ENCODE measurements at places on chromosomes 6 and 20. TPM values are rescaled to one million over a fixed set of nuclear protein-coding genes. Genes with fewer than 3 reads are reported as not detected.

Gene MSH5
- 23.1 TPM for polyA plus RNA-seq

Gene PRDM1
- polyA plus RNA-seq, result 3.7 TPM

Gene TRIM26
- polyA plus RNA-seq, result 22.6 TPM

- H3K36me3 ChIP-seq, result no peaks in the 10 kb centered on the region
- H3K27me3 ChIP-seq, result no peaks in the 10 kb centered on the region
- no peak overlapping the region for H3K27ac ChIP-seq
- no peak for DNase-seq
- no peaks in the 10 kb centered on the region for H3K4me1 ChIP-seq
Measured at GRCh38 chr20:19004975-19005374, 191.4 kb downstream of the SCP2D1 start.

Gene MDFI
- polyA plus RNA-seq, result 0.35 TPM

GRCh38 chr6:18823782-18824386 lies 436.7 kb downstream of the RNF144B start:
- H3K27me3 ChIP-seq, result no peaks in the 10 kb centered on the region
- H3K4me1 ChIP-seq, result no peaks in the 10 kb centered on the region
- no peak for DNase-seq
- no peak overlapping the region for H3K27ac ChIP-seq

DNA sequence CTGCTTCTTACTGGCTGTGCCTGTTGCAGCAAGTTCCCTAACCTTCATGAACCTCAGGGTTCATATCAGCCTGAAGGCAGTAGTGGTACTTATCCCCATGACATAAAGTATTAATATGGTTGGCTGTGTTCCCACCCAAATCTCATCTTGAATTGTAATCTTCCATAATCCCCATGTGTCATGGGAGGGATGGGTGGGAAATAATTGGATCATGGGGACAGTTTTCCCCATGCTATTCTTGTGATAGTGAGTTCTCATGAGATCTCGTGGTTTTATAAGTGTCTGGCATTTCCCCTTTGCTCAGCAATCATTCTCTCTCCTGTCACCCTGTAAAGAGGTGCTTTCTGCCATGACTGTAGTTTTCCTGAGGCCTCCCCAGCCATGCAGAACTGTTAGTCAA lies 61.8 kb downstream of the FAM229B start:
- H3K36me3 ChIP-seq, result no peaks in the 10 kb centered on the region
- no peak for DNase-seq
- H3K27ac ChIP-seq, result no peak overlapping the region

DNA sequence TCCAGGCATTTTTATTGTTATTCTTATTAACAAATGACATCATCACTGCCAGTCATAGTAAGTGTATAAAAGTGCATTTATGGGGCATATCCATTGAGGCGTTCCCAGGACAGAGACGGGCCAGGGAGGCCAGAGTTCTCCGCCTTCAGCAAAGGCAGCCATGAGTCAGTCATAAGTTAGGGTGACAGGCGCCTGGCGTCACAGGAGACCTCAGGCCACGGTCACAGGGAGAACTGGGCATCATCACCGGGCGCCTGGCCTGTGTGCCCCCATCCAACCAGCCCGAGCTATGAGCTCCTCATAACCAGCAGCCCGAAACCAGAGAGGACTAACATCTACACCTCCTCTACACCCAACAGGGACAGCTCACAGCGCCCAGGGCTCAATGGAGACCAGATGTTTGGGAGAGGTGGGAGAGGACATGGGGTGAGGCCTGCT lies 259.2 kb downstream of the DLL1 start:
- H3K4me3 ChIP-seq, result no peak overlapping the region
- no peaks in the 10 kb centered on the region for H3K36me3 ChIP-seq
- peaks cover under 1% of the 10 kb centered on the region for H3K4me1 ChIP-seq
- H3K27me3 ChIP-seq, result no peaks in the 10 kb centered on the region
- DNase-seq, result peak; percentile 65

Gene CLPSL1
- polyA plus RNA-seq, result not detected

GRCh38 chr6:19562468-19562867 lies 274.7 kb upstream of the ID4 start:
- H3K4me3 ChIP-seq, result no peak overlapping the region
- no peak overlapping the region for H3K27ac ChIP-seq
- H3K36me3 ChIP-seq, result no peaks in the 10 kb centered on the region
- DNase-seq, result no peak

- DNase-seq, result no peak
- H3K27ac ChIP-seq, result no peak overlapping the region
Measured at GRCh38 chr6:63058601-63059000, 152.7 kb upstream of the FKBP1C start.

DNA sequence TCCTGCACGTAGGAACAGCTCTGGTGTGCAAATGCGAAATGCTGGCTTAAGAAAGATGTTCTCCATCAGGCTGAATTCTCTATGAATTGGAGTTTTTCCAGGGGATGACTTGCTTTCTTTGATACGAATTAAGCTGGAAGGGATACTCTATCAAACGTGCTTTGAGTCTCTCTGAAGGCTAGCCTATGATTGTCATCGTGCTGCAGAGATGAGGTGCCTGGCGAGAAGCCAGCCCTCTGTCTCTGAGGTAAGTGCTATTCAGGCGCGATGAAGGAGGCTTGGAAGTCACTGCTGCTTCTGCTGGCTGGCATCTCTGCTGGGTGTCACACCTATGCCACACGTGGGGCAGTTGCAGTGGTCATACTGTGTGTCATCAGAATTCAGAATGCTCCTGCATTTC lies 223.7 kb downstream of the TAF4 start:
- no peaks in the 10 kb centered on the region for H3K27me3 ChIP-seq
- H3K4me1 ChIP-seq, result no peaks in the 10 kb centered on the region
- H3K27ac ChIP-seq, result no peak overlapping the region
- DNase-seq, result peak; percentile 29

DNA sequence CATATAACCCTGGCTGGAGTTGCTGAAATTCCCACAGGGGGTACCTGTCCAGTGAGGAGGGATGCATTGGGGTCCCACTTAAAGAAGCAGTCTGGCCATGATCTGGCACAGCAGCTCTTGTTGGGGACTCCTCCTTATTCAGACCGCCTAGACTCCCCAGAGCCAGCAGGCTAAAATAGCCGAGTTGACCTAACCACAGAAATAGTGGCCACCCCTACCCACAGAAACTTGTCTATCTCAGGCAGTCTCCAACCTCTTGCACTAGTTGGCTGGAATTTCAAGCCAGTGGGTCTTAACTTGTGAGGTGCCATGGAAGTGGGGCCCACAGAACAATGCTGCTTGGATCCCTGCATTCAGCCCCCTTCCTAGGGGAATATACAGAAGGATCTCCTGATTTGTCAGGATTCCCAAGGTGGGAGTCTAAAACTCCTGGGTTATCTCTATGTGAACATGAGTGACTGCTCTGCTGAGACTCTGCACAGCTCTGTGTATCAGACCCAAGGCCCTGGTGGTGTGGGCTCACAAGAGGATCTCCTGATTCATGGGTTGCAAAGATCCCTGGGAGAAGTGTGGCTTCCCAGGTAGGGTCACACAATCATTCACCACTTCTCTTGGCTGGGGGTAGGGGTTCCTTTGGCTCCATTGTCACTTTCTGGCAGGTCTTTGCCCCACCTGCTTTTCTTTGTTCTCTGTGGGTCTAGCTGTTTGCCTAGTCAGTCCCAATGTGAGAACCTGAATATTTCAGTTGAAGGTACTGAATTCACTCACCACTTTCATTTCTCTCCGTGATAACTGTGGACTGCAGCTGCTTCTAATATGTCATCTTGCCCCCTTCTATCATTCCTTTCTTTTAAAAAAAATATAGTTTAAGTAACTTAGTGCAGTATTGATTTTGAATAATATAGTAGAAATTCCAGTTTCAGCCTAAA lies 65.5 kb upstream of the CLVS2 start:
- H3K4me3 ChIP-seq, result no peak overlapping the region
- no peaks in the 10 kb centered on the region for H3K27me3 ChIP-seq
- H3K36me3 ChIP-seq, result no peaks in the 10 kb centered on the region
- no peaks in the 10 kb centered on the region for H3K4me1 ChIP-seq
- DNase-seq, result no peak
- no peak overlapping the region for H3K27ac ChIP-seq

Gene NNAT
- polyA plus RNA-seq, result 0.29 TPM

DNA sequence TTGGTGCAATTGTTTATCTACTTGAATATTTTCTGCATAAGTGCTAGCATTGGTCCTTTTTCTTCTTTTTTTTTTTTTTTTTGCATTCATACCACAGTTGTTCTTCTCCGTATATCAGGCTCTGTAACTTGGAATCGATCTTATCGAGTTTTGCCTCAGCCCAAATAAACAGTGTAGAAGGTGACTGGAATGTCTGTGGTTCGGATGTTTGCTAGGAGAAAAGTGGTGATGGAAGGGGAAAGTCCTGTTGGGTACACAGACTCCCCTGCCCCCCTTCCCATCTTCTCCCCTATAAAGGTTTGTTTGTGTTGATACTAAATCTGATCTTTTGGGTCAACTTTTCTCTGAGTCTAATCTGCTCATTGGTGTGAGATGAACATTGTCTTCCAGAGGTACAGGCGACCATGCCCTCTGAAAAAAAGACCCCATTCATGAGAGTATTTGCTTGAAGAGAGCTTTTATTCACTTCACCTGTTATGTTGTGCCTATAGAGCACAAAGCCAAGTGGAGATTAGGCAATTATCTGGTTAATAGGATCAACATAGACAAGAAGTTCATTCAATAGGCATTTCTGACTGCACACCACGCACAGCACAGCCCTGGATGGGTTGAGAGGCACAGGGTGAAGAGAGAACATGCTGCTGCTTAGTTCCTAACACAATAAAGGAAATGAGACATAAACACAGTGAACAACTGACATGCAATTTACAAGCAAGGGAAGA lies 620.0 kb downstream of the PKHD1 start:
- H3K36me3 ChIP-seq, result no peaks in the 10 kb centered on the region
- no peaks in the 10 kb centered on the region for H3K27me3 ChIP-seq
- H3K4me3 ChIP-seq, result no peak overlapping the region
- H3K4me1 ChIP-seq, result no peaks in the 10 kb centered on the region
- no peak for DNase-seq
- H3K27ac ChIP-seq, result no peak overlapping the region

DNA sequence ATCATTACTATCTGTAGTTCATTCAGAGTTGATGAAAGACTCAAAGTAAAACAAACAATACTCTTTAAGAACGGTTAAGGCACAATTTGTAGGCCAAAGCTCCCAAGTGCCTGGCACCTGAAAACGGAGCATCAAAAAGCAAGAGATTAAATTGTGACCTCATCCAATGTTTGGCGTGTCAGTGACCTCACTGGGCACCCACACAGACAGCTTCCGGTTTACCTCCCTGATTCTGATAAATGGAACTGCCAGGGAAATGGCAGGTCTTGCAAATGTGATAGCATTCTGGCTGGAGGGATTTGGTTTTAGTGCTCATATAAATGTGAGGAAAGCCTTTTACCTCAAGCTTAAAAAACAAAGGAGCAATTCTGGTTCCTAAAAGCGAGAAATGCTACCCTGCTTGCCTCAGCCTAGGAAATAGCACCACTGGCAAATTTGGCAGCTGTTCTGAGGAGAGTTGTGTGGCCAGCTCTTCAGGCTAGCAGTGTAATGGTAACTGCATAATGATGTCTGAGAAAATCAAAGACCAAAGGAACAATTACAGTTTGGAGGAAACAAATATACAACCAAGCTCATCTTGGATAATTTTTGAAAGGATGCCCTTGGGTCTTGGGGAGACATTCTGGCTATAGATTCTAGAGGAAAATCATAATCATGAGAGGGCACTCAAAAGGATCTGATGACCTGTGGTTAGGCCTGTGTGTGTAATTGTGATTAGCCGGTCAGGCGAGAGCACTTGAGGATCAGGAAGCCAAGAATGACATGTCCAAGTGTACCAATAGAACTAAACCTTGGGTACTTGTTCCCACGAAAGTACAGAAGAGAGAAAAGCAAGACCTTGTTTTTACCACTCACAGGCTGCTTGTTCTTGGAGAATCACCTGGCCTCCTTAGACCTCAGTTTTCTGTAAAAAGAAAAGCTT lies 174.3 kb downstream of the TFAP2B start:
- no peaks in the 10 kb centered on the region for H3K4me1 ChIP-seq
- no peak overlapping the region for H3K27ac ChIP-seq
- no peak overlapping the region for H3K4me3 ChIP-seq
- no peak for DNase-seq
- H3K36me3 ChIP-seq, result no peaks in the 10 kb centered on the region

GRCh38 chr6:144217264-144217663 lies 66.9 kb downstream of the STX11 start:
- peaks cover 15% of the 10 kb centered on the region for H3K4me1 ChIP-seq
- no peak for DNase-seq
- H3K4me3 ChIP-seq, result peak overlapping the region; percentile 76

GRCh38 chr20:1907586-1907985 lies 12.4 kb downstream of the SIRPA start:
- no peaks in the 10 kb centered on the region for H3K36me3 ChIP-seq
- peaks cover 6% of the 10 kb centered on the region for H3K4me1 ChIP-seq
- H3K27me3 ChIP-seq, result no peaks in the 10 kb centered on the region
- H3K4me3 ChIP-seq, result no peak overlapping the region
- H3K27ac ChIP-seq, result no peak overlapping the region

GRCh38 chr6:160398674-160399271 lies 50.6 kb downstream of the SLC22A3 start:
- DNase-seq, result no peak
- no peaks in the 10 kb centered on the region for H3K4me1 ChIP-seq
- H3K4me3 ChIP-seq, result no peak overlapping the region
- no peaks in the 10 kb centered on the region for H3K36me3 ChIP-seq
- H3K27ac ChIP-seq, result no peak overlapping the region

GRCh38 chr20:3887876-3888620 lies 1.1 kb upstream of the PANK2 start:
- DNase-seq, result no peak
- H3K27me3 ChIP-seq, result no peaks in the 10 kb centered on the region
- peak overlapping the region; percentile 97 for H3K27ac ChIP-seq
- peaks cover 50% of the 10 kb centered on the region for H3K4me1 ChIP-seq

Gene C20orf202
- 0.07 TPM for polyA plus RNA-seq

Data from spleen (tissue), 13 donors.